ENCODE measurements at places on chromosomes 5 and 9.

DNA sequence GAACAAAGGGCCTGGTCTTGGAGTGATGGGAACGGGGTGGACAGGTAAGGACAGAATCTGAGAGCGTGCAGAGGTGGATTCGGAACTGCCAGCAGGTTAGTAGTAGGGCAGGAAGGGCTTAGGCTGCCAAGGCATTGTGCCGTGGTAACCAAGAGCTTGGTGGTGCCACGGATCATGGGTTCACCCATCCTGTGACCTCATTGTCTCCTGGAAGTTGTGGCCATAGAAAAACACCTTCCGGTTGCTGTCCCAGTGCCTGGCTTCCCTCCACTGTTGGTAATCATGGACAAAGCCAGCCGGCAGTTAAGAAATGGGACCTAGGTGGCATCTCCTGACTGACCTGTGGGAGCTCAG, 42.5 kb upstream of the CFAP157 start:
- no peak for DNase-seq

DNA sequence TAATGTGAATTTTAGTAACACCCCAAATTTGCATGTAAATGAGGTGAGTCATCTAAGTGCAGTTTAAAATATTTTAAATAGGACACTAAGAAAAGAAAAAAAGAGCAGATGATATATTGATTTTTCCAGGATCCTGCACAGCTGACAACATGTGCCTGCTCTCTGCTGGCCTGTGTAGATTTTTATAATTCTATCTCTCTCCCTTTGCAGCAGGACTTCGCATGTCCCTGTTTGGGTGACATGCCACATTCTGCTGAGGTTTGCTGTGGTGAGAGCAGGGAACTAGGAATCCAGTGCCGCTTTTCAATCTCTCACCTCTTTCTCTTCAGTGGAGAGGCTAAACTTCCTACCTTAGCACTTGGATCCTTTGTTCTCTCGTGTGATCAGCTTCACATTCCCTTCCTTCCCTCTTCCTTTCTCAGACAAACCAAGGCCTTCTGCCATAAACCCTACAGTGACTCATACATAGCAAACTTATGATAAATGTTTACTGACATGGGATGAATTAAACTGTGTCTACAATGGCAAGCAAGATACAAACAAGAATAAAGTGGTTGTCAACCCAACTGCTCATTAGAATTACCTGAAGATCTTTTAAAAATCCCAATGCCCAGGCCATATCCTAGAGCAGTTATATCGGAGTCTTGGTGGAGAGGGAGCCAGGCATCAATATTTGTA, 198.8 kb upstream of the EFNA5 start:
- DNase-seq = no peak

- DNase-seq = no peak
Measured at GRCh38 chr9:114098021-114098935, 814 bp downstream of the KIF12 start.

GRCh38 chr9:136043441-136043991, 51.6 kb downstream of the NACC2 start:
- no peak for DNase-seq

- DNase-seq = peak; percentile 25
Measured at GRCh38 chr5:139637438-139638089, 10.6 kb upstream of the CXXC5 start.

- no peak for DNase-seq
Measured at GRCh38 chr9:95132366-95133324, 184.9 kb downstream of the FANCC start.

- DNase-seq = no peak
Measured at GRCh38 chr5:158802941-158803341, 296.8 kb downstream of the EBF1 start.

GRCh38 chr9:97740848-97741821, 44.0 kb upstream of the XPA start:
- peak; percentile 5 for DNase-seq

DNA sequence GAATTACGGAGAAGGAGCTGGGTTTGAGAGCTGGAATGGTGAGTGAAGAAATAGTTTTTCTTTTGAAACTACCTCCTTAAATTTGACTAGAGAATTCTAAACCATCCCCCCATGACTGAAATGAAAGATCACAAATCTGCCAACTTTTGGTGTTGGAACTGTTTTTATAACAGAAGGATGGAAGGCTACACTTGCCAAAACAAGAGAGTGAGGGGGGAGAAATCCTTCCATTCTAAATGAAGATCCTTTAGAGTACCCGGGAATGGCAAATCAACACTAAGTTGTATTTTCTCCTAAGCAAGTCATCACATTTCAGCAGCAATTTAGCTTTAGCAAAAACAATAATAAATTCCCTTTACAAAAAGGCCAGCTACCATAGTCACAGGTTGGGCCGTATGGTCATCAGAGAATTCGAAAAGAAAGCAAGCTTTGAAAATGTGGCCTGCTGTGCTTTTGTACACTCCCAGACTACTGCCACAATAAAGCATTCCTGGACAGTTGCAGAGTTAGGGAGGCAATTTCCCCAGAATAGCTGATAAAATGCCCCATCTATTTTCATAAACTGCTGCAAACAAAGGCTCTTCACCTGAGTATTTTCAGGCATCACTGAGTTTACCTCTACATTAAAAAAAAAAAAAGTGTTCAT, 25.0 kb upstream of the FREM1 start:
- DNase-seq = no peak

GRCh38 chr9:8605096-8605495, 805.5 kb upstream of the DMAC1 start:
- no peak for DNase-seq

DNA sequence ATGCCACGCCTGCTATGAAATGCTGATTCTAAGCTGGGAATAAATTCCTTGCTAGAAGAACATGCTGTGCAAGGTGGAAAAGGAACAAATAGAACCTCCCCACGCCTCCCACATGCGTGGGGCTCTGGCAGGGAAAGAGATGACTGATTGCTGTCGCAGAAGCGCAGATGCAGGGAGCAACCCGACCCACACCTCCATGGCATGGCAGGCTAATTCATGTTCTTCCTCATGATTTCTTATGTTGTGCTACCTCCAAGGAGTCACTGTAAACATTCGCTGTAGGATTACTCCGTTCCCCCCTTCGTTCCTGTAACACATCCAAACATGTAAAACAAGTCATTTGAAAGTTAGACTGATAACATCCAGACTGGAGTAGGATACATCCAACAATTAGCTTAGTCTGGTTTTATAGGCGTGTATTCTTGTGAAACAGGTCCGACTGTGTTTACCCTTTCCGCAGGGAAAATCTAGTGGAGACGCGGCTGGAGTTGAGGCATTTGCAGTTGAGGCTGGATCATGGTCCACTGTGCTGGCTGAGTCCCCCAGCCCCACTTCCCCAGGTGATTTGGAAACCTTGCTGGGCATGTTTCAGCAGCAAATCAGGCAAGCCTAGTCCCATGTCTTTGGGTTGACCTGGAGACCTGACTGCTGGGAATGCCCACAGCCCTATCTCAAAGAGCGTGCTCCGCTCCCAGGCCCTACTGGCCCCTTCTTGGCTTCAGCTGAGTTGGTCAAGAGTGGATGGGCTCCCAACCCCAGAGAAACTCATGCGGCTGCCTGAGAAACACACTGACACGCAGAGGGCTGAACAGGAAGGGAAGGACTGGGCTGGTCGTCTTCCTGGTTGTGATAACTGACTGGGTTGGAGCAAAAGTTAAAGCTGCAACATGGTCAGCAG, 24.8 kb upstream of the ANKRD33B start:
- DNase-seq = no peak

GRCh38 chr5:168434746-168435321, 51.4 kb upstream of the RARS1 start:
- DNase-seq = no peak

DNA sequence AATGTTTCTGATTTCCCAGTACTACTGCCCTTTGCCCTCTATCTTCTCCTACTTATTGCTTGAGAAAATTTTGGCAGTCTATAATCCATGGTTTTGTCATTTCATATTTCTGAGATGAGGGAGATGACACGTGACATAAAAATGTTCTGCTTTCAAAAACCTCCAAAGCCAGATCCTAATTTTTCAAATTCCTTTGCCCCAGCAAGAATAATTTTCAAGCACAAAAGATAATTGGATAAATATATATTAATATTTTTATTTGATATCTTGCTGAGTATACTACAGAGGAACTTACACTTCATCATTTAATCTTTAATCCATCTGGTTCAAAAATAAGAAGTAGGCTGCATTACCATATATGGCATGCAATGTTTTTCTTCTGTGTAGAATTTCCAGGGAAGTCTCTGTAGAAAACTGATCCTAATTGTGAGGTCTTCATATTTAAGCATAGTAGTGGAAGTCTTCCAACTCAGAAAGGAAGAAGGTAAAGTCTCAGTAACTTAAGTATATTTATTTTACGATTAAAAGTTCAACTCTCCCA, 1738.8 kb downstream of the EFNA5 start:
- no peak for DNase-seq

DNA sequence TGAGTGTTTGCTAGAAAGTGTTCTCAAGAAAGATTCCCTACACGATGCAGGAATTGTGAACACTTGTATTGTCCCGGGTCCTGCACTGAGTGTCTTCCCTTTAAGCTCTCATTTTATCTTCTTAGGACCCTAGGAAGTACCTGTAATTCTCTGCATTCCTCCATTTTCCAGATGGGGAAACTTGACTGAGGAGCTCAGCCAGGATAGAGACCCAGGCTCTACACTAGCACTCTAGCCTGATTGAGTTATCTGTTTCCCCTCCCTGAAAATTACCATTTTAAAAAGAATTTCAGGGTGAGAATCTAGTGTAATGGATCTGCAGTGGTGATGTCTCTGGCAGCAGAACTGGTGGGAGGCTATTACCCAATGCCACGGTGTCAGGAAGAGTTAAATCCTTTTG, 453.9 kb downstream of the KDM4C start:
- no peak for DNase-seq

GRCh38 chr9:114321759-114322158, 1.1 kb upstream of the ORM1 start:
- peak; percentile 54 for DNase-seq

- peak; percentile 94 for DNase-seq
Measured at GRCh38 chr5:76733049-76733417, 17.1 kb downstream of the F2R start.

DNA sequence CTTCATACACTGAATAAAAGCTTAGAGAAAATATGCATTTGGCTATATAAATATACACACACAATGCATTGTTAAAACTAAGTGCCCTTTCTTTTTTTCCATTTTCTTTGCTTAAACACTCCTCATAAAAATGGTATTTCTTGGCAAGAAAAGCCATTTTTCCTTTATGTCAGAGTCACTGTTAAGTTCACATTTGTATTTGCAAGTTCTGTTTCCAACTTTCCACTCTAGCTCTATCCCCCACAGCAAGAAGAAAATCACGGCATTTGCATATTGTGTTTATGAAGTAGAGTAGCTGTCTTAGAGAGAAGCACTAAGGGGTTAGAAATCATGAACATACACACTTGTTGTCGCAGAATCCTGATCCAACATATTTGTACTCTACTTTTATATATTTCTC, 662.1 kb upstream of the MEF2C start:
- DNase-seq = no peak

DNA sequence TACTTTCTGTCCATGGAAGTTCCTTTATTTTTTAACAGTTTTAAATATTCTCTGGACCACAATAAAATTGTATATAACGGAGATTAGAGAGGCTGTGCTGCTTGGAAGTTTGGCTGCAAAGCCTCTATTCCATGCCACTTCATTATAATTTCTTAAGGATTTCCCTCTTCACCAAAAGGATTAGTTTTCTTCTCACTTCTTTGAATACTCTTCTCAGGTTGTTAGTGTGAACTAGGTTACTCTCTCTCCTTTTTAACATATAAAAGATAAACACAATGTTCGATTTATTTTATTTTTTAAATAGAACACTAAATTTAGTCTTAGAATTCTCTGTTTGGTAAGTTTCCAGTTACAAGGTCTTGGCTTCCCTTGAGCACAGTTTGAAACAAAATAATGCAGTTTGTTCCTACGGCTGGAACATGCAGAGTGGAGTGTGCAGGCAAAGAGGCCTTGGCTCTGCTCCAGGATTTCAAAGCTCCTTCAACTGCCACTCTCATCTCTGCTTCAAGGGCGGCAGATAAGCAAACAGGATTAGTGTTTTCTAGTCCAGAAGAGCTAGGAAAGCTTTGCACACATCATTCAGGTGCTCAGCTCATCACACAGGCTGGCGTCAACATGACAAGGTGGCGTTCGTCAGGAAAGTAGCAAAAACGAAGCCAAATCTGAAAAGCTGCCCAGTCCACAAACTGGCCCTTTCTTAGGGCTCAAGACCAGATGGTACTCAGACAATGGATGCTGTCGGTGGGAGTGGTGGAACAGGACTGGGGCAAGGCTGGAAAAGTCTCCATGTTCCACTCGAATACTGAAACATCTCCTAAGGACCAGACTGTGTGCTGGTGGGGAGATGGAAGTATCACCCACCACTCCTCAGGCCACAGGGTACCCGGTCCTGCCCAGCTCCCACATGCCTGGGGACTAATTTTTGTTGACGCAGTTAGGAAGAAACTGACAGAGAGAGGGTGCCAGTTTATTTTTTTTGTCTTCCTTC, 286.6 kb downstream of the CRB2 start:
- DNase-seq = no peak

DNA sequence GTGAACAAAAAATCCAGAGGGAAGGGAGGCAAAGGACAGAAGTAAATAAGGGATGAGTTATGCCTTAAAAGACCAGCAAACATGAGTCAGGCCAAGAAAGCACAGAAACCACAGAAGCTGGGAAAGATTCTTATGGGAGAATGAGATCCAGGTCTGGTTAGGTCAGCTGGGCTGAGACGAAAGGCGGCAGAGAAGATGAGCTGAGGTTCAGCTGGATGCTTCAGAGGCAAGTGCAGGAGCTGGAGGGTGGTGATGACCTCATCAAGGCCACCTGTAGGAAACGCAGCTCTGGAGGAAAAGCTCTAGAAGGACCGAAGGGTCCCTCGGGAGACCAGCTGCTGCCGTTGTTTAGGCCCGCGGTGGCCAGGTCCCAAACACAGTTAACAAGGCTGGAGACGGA, 152.0 kb downstream of the MYO10 start:
- no peak for DNase-seq

DNA sequence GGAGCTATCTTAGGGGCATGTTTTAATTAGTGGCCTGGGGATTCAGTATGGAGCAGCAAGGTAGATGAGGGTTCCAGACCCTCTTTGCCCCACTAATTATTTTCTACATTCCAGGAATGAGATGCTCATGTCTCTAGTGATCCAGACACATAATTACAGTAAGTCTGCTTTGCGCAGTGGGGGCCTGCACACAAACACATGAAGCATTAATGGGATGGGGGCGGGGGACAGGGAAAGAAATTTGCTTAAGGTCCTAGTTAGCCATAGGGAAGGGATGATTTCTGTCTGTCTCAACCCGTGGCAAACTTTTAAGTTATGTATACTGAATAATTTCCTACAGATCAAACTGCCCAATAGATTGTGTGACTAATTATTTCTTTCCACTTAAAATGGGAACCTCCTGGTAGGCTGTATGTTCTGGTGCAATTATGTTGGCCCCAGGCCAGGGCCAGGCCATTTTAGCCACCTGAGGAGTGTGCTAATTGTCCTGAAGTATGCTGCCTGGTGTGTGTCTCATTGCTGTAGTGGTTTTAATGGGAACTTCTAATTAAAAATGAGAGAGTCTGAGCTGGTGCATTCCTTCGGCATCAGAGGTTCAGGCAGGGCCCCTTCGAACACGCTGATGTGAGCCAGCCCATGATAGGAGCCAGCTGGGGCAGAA, 134.4 kb downstream of the PTTG1 start:
- no peak for DNase-seq
